Aorta (tissue), 5 donors: ENCODE measurements at places on chromosomes 5 and 9. TPM values are rescaled to one million over a fixed set of nuclear protein-coding genes. Genes with fewer than 3 reads are reported as not detected.

GRCh38 chr5:126918615-126918957 lies 111.8 kb downstream of the MARCHF3 start:
- H3K4me3 ChIP-seq = no peak overlapping the region
- H3K27me3 ChIP-seq = no peaks in the 10 kb centered on the region
- H3K36me3 ChIP-seq = no peaks in the 10 kb centered on the region
- no peak overlapping the region for H3K27ac ChIP-seq

DNA sequence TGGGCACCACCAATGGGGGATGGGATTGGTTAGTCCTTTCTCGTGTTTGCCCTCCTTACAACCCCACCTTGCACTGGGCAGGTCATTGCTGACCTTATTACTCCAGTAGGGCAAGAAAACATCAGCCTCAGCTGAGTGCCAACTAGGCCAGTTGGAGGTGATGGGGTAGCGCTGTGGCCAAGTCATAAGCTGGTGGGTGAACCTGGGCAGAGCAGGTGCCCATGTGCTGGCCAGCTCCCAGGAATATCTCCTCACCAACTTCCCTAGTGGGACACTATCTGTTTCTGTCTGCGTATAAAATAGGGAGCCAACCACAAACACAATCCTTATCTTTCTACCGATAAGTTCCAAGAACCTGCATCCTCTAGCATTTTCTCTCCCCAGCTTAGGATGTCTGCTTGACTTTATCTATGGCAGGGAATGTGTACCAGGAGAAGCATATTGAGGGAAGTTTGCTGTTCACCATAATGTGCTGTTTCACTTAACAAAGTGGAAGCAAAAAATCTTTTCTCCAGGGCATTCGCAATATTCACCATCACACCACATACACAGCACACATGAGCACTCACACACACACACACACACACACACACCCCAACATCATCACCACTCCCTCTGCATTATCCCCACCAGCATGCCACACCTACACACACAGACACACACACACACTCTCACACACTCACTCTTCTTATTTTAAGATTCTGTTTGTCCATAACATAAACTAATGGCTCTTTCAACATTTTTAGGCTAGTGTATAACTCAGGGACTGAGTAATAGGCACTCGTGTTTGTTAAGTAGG lies 390.0 kb downstream of the ENC1 start:
- DNase-seq = no peak
- no peak overlapping the region for H3K4me3 ChIP-seq
- no peak overlapping the region for H3K27ac ChIP-seq
- H3K36me3 ChIP-seq = no peaks in the 10 kb centered on the region
- H3K27me3 ChIP-seq = no peaks in the 10 kb centered on the region

DNA sequence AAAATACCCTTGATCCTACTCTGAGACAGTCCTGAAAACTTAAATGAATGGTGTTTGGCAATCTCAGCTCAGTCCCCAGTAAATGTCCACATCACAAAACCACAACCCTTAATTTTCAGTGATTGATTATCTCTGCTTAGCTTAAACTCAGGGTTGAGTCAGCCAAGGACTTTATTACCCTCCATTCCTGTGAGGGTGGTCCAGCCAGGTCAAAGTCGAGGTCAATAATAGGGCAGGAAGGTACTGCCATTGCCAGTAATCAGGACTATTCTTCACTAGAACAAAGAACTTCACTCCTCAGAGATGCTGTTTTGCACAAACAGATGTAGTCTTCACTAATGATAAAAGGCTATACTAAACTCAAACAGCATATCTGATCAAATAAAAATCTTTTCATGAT lies 499.4 kb downstream of the ISL1 start:
- H3K27ac ChIP-seq = no peak overlapping the region
- H3K4me3 ChIP-seq = no peak overlapping the region
- H3K27me3 ChIP-seq = no peaks in the 10 kb centered on the region
- DNase-seq = no peak
- no peaks in the 10 kb centered on the region for H3K4me1 ChIP-seq

SLC35A4 gene
- 43.4 TPM for total RNA-seq

WNT8A gene
- not detected for total RNA-seq

RANBP17 gene
- 13.6 TPM for total RNA-seq

SKP1 gene
- total RNA-seq = 330 TPM
